ENCODE measurements at places on chromosomes 1 and 21. TPM values are rescaled to one million over a fixed set of nuclear protein-coding genes. Genes with fewer than 3 reads are reported as not detected.
A peak's percentile ranks its signal among the peaks of the same experiment; 100 is the strongest.

- no peak for DNase-seq
Observed at GRCh38 chr1:114551400-114551799, 30.0 kb downstream of the BCAS2 start.

- peak; percentile 41 for DNase-seq
Observed at GRCh38 chr1:68293609-68294366, 61.5 kb upstream of the WLS start.

GRCh38 chr1:74587888-74588287 is 75.5 kb upstream of the LRRC53 start:
- DNase-seq: no peak

DNA sequence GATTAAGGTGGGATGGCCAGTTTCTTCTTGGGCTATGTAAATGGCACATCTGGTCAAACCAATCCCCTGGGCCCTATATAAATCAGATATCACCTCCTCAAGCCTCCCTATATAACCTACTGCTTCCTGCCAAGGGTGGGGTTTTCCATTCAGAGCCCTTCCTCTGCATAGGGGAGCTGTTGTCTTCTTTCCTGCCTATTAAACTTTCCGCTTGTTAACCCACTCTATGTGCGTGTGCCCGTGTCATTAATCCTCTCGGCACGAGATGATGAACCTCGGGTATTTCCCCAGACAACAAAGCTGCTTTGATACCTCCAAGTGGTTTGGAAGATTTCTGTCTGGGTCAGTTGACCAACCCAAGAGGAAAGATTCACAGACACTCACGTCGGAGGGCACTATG is 19.3 kb upstream of the SERTAD4 start:
- no peak for DNase-seq

DNA sequence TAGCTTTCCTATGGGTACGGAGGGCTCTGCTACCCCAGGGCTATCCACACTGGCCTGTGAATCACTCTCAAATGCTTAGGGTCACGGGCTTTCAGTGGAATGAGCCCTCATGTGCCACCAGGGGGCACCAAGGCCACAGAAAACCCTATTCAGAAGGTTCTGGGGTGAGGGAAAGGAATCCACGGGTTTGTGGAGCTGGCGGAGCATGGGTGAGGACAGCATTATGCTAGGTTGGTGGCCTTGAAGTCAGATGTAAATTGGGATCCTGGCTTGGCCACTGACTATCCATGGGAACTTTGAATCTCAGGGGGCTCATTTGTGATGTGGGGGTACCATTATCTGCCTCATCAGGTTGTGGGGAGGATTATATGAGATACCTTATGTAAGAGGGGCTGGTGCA is 5.1 kb upstream of the LAMTOR5 start:
- peak; percentile 53 for DNase-seq

- DNase-seq: peak; percentile 83
Observed at GRCh38 chr1:173420330-173420806, 56.8 kb upstream of the PRDX6 start.

- DNase-seq: no peak
Observed at GRCh38 chr1:112794654-112795239, 79.6 kb upstream of the PPM1J start.

GRCh38 chr1:19780267-19780877 is 19.3 kb downstream of the TMCO4 start:
- DNase-seq: no peak

GRCh38 chr1:28456078-28456477 is 49.8 kb upstream of the RCC1 start:
- peak; percentile 92 for DNase-seq

GRCh38 chr21:44924606-44925377 is 4.1 kb upstream of the ITGB2 start:
- DNase-seq: no peak

DNA sequence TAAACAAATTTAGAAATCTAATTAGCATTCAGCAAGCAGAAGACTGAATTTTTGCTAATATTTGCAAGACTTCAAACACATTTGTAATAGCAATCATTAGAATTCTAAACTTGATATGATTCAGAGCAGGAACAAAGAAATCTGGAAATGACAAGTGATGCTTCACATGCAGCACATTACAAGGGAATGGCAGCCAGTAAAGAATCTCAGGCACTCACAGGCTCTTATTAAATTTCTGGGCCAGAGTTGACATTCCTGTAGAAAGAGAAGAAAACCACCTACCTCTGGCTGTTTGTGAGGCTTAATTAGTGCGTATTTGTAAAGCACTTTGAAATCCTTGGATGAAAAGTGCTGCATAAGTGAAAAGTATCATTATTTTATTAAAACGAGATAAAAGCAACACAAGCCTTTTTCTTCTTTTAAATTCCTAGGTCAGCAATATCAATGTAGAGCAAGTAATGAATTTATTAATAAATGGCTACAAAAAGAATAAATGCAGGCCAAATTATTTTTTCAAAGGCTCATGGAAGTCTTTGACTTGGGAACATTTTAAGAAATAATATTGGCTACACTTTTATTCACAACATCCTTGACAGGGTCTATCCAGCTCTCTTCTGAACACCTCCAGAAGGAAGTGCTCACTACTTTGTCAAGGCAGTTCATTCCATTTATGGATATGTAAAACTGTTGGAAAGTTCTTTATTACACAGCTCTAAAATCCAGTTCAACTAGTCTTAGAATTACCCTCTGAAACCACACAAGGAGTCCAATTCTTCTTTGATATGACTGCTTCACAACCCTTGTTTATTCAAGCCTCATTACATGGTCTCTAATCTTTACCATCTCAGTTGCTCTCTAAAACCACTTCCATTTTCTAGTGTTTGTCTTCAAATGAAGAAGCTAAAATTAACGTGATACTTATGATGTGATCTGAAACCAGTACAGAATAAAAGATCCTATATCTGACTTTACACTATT is 32.1 kb upstream of the SCYL3 start:
- no peak for DNase-seq

DNA sequence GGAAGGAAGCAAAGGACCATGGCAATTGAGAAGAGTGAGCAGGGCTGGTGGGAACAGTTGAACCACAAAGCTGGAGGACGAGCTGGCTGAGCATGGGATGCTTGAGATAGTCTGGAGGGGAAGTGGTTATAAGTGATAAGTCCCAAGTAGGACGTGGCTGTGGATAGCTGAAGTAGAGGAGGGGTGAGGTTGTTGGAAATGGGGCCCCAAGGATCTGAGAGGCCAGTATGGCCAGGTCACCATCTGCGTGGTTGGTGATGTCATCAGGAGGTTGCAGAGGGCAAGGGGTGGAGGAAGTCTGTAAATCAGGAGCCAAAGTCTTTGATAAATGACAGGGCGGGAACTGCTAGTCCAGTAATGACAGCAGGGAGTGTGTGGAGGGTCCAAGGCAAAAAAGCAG is 11.0 kb upstream of the REN start:
- DNase-seq: peak; percentile 25

DNA sequence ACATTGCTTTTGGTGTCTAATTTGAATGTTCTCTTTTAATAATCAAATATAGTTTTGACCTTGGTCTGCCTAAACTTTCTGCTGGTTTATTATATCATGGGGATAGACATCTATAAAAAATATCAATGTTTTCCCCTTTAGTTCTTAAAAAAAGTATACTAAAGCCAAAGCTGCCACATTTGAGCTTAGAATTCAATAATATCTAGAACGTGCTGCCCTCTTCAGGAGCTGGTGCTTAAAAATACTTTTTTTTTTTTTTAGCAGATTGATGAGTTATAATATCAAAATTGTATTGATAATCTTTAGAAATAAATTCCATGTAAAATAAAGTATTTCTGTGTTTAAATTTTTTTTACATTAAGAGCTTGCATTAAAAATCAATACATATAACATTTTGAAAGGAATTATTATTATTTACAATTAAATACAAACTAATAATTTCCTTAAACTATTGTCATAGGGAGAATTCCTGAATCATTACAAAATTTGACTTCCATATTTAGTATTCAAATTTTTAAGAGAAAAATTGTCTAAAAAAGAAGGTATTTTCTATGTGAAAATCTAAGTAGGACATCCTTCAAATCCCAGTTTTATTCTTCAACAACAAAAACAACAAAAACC is 40.1 kb upstream of the ADGRL2 start:
- DNase-seq: peak; percentile 62

DNA sequence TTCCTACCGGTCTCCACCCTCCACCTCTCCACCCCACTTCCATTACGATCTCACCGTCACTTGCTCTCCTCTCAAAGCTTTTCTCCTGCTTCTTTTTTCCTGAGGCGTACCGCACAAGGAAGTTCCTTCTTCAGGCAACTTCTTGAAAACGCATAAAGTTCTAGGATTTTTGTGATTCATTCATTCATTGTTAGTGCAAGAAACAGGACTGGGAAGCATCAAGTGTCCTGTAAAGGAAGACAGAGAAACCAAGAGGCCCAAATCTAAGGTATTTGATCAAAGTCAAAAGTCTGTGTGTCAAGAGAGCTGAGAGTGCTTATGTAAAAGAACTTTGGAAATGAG is 1.3 kb upstream of the RCC2 start:
- DNase-seq: no peak

GRCh38 chr1:46503421-46503820 is 13.8 kb downstream of the DMBX1 start:
- DNase-seq: no peak

GRCh38 chr21:32521736-32522355 is 63.5 kb downstream of the TCP10L start:
- peak; percentile 24 for DNase-seq

DNA sequence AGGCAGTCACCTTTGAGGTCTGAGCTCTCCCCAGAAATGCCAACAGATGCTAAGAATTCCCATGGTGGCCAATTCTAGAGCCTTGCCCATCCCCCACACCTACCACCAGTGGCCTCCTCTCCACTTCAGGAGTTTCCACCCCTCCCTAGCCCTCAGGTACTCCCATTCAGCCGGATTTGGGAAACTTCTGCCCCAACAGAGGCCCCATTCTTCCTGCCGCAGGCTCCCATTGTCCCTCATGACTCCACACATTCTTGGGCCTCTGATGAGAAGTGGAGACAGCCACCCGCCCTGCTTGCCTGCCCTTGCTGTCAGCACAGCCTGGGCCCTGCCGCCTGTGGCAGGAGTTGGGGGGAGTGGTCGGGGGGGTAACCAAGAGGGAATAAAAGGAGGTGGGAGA is 4.6 kb downstream of the BLACAT1 start:
- DNase-seq: no peak

GRCh38 chr1:18549106-18549505 is 68.4 kb downstream of the KLHDC7A start:
- no peak for DNase-seq

DNA sequence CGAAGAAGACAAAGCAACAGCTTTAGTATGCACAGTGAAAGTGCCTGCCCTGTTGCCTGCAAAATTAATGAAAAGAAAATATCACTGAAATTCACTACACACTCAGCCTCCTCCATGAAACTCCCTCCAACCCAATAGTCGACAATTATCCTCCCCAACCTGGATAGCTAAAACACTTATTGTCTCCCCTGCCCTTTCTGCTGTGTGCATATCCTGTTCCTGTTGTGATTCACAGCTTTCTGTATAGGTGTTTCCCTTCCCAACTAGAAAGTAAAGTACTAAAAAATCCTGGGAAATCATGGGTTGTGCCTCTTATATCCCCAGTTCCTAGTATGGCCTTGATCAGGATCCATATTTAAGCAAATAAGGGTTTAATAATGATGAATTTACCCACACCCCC is 412.1 kb downstream of the LTN1 start:
- DNase-seq: no peak

- DNase-seq: peak; percentile 76
Observed at GRCh38 chr1:172357753-172358385, 62.6 kb upstream of the C1orf105 start.

DNA sequence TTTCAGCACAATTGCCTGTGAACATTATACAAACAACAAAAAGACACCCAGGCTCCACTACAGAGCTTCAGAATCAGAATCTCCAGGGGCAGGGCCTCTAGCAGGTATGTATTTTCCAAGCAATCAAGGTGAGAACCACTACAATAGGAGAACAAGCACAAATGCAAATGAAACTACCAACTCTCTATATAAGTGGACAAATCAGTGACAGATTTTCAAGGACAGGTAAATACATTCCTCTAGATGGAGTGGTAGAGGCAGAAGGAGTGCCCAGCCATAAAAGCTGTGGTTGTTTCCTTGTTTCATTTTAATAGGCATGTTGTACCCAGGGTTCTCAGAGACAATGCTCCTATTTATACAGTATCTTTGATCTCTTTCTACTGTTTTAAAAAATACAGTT is 20.1 kb upstream of the CCDC17 start:
- no peak for DNase-seq

Gene LCE1C
- polyA plus RNA-seq: not detected

Gene SLC37A1
- polyA plus RNA-seq: 4.6 TPM

Gene LINGO4
- polyA plus RNA-seq: not detected

Gene HES4
- polyA plus RNA-seq: 30.5 TPM

Gene PRRX1
- not detected for polyA plus RNA-seq

Gene LMO4
- 36.6 TPM for polyA plus RNA-seq

Gene KCNE1
- polyA plus RNA-seq: 0.10 TPM

Gene CHIA
- not detected for polyA plus RNA-seq

All from endothelial cell of umbilical vein (primary cell).